K562 (cell line): ENCODE measurements at places on chromosomes 6 and 20.
A peak's percentile ranks its signal among the peaks of the same experiment; 100 is the strongest.

- DNase-seq: no peak
Observed at GRCh38 chr6:18562726-18563125, 175.6 kb downstream of the RNF144B start.

GRCh38 chr6:37967651-37968050 is 148.1 kb downstream of the ZFAND3 start:
- DNase-seq: no peak

DNA sequence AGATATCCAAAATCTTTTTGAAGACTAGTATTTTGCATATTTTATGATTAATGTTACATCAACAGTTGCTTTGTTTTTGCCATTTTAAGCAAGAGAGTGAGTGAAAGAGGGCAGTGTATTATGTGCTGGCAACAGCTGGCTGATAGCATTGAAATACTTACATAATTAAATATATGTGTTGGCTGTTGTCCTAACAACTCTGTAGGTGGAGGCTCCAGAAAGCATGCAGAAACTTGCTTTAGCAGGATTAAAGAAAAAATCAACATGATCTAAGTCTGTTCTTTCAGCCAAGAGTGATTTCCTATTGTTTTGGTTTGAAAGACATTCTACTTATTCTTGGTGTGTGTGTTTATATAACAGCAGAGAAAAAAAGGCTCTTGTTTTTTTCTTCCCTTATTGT is 127.5 kb downstream of the CDKAL1 start:
- no peak for DNase-seq

DNA sequence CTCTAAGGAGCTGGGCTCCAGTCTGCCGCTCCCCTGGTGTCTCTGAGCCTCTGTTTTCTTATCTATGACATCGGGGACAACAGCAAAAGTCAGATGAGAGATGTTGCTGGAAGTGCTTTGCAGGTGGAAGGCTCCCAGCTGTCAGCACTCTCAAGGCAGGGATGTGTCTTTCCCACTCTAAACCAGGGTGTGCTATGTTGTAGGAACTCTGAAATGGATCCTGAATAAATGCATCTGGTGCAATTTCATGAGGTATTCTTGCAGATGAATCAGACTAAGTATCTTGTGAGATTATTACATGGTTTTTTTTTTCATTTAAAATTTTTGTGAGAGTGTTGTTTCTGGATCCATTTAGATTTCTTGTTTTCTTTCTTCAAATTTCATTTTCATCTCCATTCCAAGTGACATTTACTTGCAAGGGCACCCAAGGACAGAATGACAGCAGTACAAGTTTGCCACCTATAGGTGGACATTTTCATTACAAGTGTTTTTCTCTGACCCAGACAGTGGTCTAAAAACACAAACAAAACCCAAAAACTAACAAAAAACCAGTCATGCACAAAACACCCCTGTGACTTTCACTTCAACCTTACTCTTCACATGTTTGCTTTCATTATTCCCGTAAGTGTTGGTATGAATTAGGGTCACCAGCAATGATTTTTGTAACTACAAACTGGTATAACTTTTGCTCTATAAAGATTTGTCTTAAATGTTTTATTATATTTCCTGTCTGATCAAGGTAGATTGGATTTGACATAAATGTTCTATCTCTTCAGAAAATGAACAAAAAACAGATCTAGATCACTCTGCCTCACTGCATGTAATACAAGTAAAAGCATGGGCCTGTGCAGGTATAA is 14.7 kb upstream of the SIM1 start:
- DNase-seq: peak; percentile 54

DNA sequence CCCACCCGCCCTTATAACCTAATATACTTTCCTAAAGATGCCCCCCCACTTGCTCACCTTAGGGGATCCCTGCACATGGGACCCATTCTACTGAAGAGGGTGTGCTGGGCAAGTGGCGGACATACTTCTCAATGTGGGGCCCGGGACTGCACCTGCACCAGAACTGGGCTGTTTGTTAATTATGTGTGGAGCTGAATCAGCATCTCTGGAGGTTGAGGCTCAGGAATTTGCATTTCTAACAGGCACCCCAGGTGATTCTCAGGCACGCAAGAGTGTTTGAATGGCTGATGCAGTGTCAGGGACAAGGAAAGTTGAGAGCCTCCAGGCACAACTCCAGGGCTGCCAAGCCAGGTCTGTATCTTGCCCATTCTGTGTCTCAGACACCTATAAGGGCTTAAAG is 8.9 kb upstream of the PTPRT start:
- DNase-seq: no peak

DNA sequence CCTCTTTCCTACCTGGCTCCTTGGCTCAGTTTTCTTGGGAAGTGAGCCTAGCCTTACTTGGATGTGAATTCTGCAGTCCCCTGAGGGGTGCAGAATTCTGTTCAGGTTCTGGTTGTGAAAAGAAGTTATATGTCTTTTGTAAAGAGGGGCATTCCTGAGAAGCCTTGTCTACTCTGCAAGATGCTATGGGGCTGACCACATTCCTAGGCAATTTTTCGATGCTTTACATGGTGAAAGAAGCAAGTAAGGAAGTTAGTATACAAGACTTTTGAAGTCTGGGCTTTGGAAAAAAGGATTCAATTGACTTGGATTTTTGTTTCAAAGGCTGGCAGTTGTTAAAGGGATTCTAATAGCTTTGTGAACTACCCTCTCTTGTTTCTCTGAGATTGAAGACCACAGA is 167.9 kb upstream of the STMND1 start:
- no peak for DNase-seq

DNA sequence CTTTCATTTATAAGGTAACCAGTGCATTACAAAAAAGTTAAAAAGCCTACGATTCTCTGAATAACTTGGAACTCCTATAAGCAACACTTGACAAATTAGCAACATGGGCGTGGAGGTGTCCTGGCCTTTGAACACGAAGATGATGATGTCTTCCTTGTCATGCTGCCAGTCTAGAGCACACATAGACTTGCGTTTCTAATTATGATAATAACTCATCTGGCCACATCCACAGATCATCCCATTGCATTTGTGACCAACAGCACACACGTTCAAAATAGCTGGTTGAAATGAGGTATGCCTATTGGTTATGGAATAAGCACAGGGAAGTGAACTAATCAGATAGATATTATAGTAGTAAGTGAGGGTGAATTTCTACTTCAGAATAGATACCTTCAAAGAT is 608.9 kb downstream of the PRKN start:
- DNase-seq: no peak

- no peak for DNase-seq
Observed at GRCh38 chr20:64136004-64136710, 28.1 kb upstream of the MYT1 start.

DNA sequence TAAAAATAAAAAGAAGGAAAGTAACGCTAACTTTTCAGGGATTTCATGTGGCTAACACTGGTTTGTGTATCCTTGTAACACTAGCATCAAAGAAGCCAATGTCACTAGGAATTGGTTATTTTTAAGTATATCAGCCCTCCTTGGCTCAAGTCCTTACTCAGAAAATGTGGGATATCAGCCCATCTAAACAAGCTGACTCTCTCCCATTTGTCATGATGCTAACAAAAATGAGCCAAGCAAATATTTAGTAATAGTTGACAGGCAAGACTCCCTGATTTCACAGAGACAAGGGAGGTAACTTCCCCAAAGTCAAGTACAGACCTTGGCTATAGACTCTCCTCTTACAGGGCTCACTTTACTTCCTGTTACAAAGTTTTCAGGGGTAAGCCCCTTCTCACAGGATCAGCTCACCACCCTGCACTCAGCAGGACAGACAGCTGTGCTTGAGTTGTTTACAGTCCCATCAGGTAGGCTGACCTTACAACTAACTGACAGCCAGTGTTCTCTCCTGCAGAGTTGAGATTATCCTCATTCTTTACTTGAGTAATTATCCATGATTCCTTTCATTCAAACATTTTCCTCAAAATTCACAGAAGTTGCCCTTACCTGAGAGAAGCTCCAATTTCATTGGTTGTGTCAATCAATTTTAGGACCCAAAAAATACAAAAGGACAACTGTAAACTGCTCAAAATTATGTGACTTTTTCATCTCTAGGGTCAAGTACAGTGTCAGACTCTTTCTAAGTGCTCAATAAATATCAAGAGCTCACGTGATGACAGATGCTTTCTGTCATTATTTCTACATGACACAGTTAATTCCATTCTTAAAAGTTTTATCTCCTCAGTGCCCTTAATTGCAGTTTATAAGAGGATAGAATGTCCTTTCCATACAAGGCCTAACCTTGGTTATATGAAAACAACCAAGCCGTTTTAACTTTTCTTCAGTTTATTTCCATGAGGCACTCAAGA is 38.1 kb upstream of the BMP5 start:
- DNase-seq: no peak
